ENCODE measurements at places on chromosomes 4 and X.

- DNase-seq, result no peak
Observed at GRCh38 chrX:3428792-3429191, 82.3 kb upstream of the MXRA5 start.

DNA sequence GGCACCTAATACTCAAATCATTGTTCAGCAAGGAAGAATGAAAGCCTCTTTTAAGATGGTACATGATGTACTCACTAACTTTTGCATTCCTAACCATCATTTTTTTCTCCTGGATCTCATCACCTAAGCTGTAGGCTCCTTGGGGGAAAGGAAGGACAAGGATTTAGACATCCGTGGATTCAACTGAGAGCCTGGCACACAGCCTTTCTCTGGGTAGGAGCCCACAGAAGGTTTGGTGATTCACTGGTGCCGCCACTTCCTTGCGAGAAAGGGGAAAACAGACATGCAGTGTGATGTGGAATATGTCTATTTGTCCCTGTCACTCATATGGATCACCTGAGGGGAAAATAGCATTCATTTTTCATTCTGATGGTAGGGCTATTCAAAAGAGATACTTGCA is 147.3 kb downstream of the PCDH7 start:
- no peak for DNase-seq

DNA sequence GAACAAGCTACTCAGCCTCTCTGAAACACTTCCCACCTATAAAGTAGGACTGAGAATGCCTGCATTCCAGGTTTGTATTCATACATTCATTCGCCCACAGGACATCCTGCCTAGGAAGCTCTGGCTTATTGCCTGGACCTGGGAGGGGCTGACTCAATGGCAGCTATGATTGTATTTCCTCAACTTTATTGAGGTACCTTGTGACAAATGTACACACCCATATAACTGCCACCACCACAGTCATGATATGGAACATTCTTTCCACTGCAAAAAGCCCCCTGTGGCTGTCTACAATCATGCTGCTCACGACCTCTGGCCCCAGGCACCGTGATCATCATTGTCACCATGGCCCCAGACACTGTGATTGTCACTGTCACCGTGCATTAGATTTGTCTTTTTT is 68.3 kb downstream of the ABLIM2 start:
- DNase-seq, result no peak

GRCh38 chr4:20487446-20487845 is 212.8 kb upstream of the PACRGL start:
- DNase-seq, result no peak

GRCh38 chrX:38221391-38221929 is 789 bp upstream of the SRPX start:
- no peak for DNase-seq

DNA sequence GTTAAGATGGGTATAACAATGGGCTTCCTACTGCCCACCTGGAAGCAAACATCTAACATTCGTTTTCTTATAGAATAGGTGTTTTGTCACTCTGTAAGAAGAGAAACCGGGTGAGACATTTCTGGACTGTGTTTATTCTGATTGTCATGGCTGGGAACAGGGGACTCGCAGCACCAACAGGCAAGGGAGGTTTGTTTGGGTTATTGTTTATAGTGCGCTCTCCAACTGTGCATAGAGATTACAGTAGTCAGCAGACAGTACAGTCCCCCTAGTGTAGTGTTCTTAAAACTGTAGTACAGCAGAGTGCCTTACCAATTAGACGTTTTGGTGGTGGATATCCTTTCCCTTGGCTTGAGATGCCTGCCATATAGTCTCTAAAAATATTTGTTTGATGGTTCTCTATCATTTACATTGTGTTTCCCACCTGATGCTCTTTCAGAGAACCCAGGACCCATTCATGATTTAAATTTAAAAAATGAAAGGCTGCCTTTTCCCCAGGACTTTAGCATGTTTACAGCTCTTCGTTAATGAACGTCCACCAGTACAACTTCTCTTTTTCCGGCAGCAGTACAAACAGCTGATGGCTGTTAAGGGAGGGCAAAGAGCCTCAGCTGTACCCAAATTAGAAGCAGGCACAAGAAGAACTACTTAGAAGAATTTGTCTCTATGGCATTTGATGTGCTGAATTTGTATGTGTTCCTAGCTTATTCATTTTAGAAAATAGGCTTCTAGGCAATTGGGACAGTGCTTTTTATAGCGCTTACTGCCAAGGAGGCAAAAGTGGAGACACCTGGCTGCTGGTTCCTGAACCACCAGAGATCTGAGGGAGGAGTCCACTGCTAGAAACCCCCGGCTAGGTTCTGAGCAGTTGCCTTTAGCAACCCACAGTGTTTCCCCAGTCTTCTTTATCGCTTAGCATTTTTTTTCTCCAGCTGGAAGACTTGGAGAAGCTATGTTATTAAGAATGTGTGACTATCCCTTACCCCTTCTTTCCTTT is 1.0 kb upstream of the RNF150 start:
- DNase-seq, result no peak

DNA sequence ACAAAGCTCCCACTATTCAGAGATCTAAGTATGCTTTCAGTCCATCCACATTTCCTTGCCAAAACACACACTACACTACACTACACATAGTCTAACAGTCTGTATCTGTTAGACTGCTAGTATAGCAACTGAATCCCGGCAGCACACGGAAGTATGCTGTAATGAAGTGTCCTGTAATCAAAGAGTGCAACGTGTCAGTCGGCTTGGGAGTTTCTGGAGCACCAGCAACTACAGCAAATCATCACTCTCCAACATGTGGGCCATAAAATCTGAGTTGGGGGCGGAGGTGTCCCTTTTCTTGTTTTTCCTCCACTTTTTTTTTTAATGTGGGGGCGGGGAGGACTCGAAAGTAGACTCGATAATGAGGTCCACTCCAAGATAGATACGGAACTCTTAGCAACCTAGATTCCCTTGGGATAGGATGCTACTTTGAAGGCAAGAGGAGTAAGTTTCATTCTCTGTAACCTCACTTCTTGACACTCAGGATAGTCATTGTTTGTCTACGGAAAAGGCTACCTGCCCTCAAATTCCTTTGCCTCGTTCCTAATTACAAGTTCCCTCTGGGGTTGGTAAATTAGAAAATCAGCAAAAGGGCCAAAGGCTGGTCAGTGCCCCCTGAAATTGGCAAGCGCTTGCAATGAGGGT is 722 bp downstream of the SLC10A7 start:
- DNase-seq, result no peak

DNA sequence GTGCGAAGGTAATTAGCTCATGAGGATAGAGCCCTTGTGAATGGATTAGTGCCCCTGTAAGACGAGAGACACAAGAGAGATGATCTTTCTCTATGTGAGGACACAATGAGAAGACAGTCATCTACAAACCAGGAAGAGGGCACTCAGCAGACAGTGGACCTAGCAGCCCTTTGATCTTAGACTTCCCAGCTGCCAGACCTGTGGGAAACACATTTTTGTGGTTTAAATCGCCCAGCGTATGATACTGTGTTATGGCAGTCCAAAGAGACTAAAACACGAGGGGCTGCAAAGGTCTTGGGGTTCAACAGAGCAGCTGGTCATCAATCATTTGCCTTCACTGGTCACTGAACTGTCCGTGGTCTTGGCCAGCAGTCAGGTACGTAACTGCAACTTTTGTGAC is 9.2 kb upstream of the SYNPO2 start:
- no peak for DNase-seq

- no peak for DNase-seq
Observed at GRCh38 chr4:140238351-140239056, 84.5 kb upstream of the MAML3 start.

GRCh38 chrX:79268788-79269187 is 98.3 kb downstream of the ITM2A start:
- no peak for DNase-seq

DNA sequence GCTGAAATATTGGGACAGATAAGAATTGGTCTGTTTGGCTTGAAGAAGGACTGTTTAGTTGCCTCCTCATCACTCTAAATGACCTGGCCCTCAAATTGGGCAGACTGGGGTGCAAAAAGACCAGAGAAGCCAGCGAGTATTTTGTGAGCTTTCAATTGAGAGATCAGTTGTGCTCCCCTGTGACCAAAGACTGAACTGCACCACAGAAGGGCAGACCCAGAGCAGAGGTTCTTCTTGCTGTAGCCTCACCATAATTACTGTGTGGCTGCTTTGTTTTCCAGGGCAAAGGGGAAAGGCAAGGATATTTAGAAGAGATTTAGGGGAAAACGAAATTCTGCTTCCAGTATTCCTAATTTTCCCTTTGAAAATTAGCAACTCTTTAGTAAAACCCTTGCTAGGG is 104.0 kb upstream of the MBNL3 start:
- no peak for DNase-seq

- DNase-seq, result no peak
Observed at GRCh38 chrX:30275498-30275897, 28.6 kb downstream of the MAGEB1 start.

- no peak for DNase-seq
Observed at GRCh38 chr4:150209140-150209829, 131.0 kb downstream of the DCLK2 start.

GRCh38 chrX:13826770-13827169 is 9.9 kb upstream of the GPM6B start:
- DNase-seq, result no peak

GRCh38 chr4:96173756-96174155 is 333.9 kb downstream of the PDHA2 start:
- DNase-seq, result no peak

GRCh38 chrX:71111921-71112431 is 599 bp upstream of the IL2RG start:
- no peak for DNase-seq

GRCh38 chrX:10722851-10723250 is 102.5 kb upstream of the MID1 start:
- DNase-seq, result peak; percentile 0

DNA sequence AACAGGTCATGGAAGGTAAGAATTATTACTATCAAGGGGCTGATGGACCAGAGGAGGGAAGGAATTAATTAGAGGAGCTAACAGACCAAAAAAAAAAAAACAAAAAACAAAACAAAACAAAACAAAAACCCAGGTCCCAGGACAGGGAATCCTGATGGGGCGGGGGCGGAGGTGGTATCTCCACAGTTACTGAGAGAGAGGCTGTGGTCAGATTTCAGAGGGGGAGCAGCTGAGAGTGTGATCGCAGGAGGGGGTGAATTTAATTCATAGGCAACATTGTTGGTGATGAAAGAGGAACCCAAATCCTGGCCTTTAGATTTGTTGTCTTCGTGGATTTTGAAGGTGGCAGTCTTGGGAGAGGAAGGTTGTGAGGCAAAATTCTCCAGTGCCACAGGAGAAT is 389.4 kb downstream of the UNC5C start:
- DNase-seq, result no peak

DNA sequence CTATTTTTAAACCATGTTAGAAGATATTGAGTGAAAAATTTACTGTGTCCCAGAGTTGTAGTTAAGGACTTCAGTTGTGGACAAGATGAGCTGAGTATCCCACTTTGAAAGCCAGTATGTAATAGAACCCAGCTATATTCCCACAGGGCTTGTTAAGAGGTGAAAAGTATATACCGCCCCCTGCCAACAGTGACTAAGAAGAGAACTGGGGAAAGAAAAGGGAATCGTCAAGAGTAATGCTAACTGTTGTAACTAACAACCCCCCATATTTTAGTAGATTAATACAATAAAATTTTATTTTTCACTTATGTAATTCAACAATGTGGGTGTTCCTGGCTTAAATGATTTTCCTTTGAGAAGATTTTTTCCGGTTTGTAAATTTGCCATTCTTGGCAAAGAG is 250.4 kb upstream of the GIMD1 start:
- no peak for DNase-seq

DNA sequence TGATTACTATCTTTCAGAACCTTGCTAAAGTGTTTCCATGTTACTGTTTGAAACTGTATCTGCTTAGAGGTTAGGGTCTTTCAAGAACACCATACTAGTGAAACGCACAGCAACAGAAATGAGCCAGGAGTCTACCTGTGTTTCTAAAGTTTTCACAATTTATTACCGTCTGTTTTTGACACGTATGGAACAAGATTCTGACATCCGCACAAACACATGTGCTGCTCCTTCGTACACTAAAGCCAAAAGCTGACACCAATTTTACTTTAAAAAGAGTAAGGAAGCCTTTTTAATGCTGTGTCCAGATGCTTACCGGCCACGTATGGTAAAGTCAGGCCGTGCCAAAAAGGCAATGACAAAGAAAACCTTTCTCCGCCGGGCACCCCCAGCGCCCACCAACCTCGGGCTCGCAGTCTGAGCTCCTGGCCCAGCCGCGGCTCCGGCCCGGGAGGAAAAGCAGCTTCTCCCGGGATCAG is 532 bp downstream of the RPS4X start:
- DNase-seq, result no peak

DNA sequence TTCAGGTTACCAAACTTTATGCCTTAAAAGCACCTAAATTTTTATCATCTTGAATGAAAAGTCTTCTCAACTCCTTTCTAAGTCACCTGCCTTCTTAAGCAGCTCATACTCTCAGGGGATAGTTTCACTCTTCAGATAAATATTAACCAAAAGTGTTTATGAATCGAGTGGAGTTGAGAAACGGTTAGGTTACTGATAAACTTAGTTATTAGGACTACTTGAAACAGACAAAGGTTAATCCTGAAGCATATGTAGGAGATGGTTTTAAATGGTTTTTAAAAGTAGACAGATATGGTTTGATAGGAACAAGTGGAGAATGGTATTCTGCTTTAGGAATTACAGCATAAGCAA is 32.8 kb downstream of the CLDN22 start:
- DNase-seq, result no peak

- DNase-seq, result no peak
Observed at GRCh38 chrX:16963216-16963615, 16.8 kb downstream of the REPS2 start.

DNA sequence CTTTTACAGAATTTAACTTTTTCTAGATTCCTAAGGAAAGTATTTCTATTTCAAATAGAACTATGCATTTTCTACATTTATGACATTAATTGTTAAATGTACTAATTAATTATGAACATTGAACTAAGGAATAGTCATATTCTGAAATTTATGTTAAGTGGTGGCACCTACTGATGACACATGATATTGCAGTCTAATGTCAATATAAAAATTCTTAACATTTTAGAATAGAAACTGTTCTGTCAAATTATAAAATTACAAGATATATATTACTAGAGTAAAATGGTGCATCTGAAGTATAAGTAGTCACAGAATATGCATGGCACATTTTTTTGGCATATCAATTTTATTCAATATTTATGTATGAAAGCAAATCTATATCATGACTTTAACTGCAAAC is 40.2 kb upstream of the NDNF start:
- DNase-seq, result no peak

- no peak for DNase-seq
Observed at GRCh38 chr4:5609306-5610007, 98.9 kb downstream of the EVC2 start.

- DNase-seq, result no peak
Observed at GRCh38 chr4:177680308-177680707, 238.1 kb upstream of the AGA start.

GRCh38 chrX:22950269-22951266 is 49.2 kb upstream of the DDX53 start:
- no peak for DNase-seq

Measured in activated T-cell treated with anti-CD3 and anti-CD28 coated beads for 4 hours (primary cell).